ENCODE measurements at places on chromosomes 2 and 18.
A peak's percentile ranks its signal among the peaks of the same experiment; 100 is the strongest.

DNA sequence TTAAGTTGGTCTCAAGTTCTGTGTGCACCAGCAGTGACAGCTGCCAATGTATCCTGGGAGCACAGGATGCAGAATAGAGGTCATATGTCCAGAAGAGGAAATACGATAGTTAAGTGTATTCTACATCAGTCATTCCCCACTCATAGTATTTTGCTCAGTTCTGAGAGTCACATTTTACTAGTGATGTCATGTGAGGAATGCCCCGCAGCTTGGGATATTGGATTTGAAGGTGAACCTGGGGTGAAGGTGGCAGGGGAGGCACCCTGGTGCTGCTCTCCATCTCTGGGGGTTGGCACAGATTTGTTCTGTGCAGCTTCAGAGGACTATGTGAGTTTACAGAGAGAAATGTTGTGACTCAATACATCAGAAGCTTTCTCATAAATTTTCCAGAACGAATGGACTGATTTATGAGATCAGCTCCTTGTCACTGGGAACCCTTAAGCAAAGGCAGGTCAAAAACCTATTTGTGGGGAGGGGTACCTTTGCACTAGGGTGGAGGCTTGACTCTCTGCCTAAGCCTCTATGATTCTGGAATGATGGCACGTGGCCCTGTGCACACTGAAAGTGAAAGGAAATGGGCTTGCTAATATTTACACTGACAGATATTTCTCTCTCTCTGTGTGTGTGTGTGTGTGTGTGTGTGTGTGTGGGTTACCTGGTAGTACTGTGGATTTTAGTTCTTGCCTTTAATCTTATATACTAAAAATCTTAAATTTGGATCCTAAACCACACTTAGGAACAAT, 95.9 kb downstream of the NEB start:
- DNase-seq, result no peak

DNA sequence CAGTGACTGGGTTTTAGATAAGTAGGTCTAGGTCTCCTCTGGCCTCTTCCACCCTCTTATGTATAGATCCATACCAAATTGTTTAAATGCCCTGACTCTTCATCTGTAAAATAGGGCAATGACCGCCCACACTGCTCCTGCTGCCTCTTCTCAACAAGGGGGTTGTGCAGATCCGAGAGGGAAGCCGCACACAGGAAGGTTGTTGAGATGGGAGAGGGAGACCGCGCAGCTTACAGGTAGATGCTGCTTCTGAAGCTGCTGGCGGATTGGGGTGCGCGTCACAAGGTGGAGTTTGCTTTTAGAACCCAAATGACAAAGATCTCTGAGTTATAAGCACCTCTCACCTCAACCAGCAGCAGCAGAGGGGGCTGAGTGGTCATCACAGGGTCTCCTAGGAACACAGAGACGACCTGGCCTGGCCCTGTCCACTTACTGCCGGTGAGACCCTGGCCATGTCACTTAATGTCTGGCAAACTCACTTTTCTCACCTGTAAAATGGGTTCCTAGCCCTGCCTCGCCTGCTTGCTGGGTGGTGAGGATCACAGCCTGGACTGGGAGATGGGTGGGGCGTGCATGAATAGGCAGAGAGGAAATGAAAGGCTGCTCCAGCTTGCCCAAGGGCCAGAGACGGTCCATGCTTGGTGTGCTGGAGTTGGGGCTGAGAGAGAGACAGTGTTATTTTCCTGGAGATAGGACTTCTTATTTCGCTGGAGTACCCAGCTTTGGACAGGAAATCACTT, 251.3 kb downstream of the EIPR1 start:
- no peak for DNase-seq

GRCh38 chr2:3647831-3648651, 10.0 kb upstream of the ALLC start:
- DNase-seq, result no peak

GRCh38 chr2:32940316-32940997, 6.3 kb upstream of the LTBP1 start:
- no peak for DNase-seq

DNA sequence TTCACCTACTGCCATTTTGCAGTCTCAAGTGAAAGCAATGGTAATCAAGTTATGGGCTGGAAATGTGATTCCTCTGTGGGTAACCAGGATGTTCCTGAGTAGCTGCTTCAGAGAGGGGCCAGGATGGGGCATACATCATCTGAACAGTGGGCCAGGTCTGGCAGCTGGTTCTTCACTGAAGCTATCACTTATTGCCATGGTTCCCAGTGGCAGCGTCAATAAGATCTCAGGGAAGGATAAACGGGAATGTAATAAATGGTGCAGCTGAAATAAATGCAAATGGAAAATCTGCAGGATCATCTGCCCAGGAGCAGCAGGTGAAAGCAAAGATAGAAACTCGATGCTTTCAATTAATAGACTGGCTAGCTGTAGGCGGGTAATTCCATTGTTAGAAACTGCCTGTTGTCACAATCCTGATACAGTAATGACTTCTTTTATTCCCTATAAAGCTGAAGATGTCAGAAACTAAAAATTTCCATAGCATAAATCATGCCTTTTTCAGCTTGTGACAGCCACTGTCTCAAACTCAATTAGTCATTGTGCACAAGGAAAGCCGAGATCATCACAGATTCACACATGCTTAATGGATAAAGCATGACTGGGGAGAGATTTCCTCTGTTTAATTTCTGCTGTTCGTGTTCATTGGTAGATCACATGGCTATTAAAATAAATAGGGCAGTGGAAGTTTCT, 56.2 kb upstream of the CCDC85A start:
- peak; percentile 25 for DNase-seq
